ENCODE measurements at places on chromosomes 5 and 9. TPM values are rescaled to one million over a fixed set of nuclear protein-coding genes. Genes with fewer than 3 reads are reported as not detected.
A peak's percentile ranks its signal among the peaks of the same experiment; 100 is the strongest.

DNA sequence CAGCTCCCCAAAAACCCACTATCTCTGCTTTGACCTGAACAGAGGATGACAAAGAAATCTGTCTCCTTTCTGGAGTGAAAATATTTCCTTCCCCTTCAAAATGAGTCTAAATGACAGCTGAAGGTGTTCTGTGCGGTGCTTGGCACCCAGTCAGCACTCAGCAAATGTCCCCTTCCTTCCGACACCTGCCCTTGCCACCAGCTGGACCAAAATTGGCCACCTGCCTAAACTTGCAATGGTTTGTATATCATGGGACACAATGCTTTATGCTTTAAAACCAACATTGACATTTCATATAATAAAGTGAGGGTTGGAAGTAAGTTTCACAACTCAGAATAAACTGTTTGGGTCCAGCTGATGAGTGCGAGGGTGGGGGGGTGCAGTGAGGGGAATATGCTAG lies 7.5 kb upstream of the TTC1 start:
- DNase-seq, result no peak

GRCh38 chr5:34686762-34687268 lies 30.7 kb downstream of the RAI14 start:
- DNase-seq, result peak; percentile 98

GRCh38 chr9:129954868-129955550 lies 88.0 kb downstream of the FNBP1 start:
- DNase-seq, result no peak

The ZNF462 gene
- 4.2 TPM for total RNA-seq

The AGXT2 gene
- total RNA-seq, result not detected

The SUSD3 gene
- total RNA-seq, result not detected
